ENCODE measurements at places on chromosomes 4 and X.

DNA sequence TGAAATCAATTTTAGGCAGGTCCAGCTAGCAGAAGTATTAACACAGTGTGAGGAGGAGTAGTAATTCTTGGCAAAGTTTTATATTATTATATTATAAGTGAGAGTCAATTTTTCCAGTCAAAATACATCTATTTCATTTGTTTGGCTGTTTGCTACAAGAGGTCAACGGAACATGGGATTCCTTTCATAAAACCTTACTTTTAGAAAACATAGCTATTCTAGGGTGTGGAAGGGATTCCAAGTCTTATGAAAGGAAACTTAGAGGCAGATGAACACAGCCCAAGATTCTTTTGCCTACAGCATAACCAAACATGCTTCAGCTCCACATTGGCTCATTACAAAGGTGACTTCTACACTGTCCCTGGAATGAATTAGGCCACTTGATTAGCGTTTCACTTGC is 29.9 kb upstream of the PCDH19 start:
- no peak for DNase-seq

DNA sequence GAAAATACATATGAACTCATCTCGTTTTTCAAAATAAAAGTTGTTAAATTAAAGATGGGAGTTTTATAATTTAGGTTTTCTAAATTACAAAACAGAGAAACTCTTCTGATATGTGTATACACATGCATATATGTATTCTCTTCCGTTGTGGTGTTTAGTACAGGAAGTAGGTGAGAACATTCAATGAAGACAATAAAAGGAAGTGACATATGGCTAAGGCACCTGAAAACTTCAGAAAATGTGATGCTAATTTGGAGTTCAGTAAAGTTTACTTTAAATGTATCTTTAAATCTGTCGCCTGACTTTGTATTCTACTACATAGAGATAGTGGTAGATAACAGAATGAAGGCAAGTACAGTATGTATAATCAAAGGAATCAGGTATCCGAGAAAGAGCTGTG is 33.5 kb upstream of the ITM2A start:
- DNase-seq, result no peak

DNA sequence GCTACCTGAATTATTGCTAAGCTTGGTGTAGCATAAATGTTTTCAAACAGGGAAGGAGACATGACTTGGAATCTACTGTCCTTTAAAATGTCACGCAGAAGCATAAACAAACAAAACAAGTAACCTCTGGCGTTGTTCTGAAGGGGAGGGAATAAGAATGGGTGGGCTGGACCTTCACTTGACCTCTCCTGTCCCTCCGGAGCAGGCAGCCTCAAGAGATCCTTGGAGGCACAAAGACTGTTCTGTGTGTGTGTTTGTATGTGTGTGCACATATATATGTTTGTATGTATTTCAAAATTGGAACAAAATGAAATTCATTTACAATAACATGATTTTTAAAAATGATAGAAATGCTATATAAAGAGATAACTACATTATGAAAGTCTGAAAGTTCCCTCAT is 91.3 kb upstream of the DCLK2 start:
- no peak for DNase-seq

DNA sequence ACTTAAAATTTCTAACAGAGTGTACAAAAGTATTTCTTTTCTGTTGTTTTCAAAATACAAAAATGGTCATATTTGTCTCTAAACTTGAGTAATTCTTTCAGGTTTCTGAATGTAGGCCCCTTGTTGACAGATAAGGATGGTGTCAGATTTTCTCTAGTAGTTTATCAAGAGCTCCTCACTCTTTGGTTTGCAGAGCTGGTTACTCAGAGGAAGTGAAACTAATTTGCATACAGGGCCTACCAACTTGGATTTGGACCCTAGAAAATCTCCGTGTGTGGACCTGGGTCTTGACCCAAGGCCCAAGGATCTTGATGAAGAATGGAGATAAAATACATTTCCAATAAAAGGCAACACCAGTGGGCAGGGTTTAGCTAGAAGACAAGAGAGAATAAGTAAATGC is 433 bp upstream of the ADH6 start:
- no peak for DNase-seq

GRCh38 chr4:7134737-7135388 is 57.5 kb upstream of the SORCS2 start:
- DNase-seq, result no peak
